ENCODE measurements at places on chromosomes 16 and 17. TPM values are rescaled to one million over a fixed set of nuclear protein-coding genes. Genes with fewer than 3 reads are reported as not detected.

The TCAP gene
- total RNA-seq, result 1.0 TPM

The C16orf96 gene
- 0.09 TPM for total RNA-seq

The SDR42E2 gene
- total RNA-seq, result not detected

The CDH8 gene
- 1.6 TPM for total RNA-seq

The HS3ST2 gene
- 4.0 TPM for total RNA-seq

The KRTAP4-4 gene
- not detected for total RNA-seq

The FNDC8 gene
- total RNA-seq, result not detected

The SHCBP1 gene
- total RNA-seq, result 0.76 TPM

The FSCN2 gene
- 1.6 TPM for total RNA-seq

The NOG gene
- 1.3 TPM for total RNA-seq

The SNN gene
- 17.9 TPM for total RNA-seq

The MRPL10 gene
- total RNA-seq, result 28.6 TPM

The SRCIN1 gene
- 1.2 TPM for total RNA-seq

The KCNG4 gene
- not detected for total RNA-seq

The BCAR1 gene
- 104 TPM for total RNA-seq

The PNMT gene
- total RNA-seq, result 0.62 TPM

The MYCBPAP gene
- total RNA-seq, result 0.29 TPM

The TGFB1I1 gene
- total RNA-seq, result 232 TPM

The CCL15 gene
- total RNA-seq, result not detected

The OR2C1 gene
- total RNA-seq, result not detected

The NKD1 gene
- 67.6 TPM for total RNA-seq

The CCL11 gene
- total RNA-seq, result 0.90 TPM

The ELMO3 gene
- total RNA-seq, result 1.2 TPM

The ARMC5 gene
- 6.4 TPM for total RNA-seq
